HuH-7.5 (cell line): ENCODE measurements at places on chromosomes 3 and 15.

- DNase-seq = no peak
These were observed 327.3 kb downstream of the GBE1 start for GRCh38 chr3:81434161-81434560.

DNA sequence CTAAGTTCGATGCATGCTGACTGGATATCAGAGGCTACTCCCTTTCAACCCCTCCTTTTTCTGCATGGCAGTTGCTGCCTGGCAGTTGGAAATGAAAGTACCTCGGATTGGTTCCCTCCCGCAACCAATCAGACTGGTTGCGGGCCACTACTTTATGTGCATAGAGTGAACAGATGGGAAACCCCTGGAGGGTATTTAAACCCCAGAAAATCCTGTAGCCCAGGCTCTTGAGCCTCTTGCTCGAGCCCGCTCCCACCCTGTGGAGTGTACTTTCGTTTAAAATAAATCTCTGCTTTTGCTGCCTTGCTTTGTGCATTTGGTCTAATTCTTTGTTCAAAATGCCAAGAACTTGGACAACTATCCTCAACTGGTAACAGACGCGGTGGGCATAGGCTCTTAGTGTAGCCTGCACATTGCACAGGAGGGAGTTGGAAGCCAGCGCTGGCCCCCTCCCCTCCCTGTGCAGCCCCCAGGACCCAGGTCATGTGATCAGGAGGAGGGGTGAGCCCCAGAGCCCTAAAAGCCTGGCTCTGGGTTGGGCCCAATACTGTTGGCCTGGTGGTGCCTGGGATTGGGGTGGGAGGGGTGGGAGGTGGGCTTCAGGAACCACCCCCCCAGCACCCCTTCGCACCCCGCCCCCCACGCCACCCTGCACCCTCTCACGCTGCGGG, 26.8 kb downstream of the RHCG start:
- no peak for DNase-seq

GRCh38 chr3:127964053-127964452, 49.0 kb downstream of the KBTBD12 start:
- no peak for DNase-seq

DNA sequence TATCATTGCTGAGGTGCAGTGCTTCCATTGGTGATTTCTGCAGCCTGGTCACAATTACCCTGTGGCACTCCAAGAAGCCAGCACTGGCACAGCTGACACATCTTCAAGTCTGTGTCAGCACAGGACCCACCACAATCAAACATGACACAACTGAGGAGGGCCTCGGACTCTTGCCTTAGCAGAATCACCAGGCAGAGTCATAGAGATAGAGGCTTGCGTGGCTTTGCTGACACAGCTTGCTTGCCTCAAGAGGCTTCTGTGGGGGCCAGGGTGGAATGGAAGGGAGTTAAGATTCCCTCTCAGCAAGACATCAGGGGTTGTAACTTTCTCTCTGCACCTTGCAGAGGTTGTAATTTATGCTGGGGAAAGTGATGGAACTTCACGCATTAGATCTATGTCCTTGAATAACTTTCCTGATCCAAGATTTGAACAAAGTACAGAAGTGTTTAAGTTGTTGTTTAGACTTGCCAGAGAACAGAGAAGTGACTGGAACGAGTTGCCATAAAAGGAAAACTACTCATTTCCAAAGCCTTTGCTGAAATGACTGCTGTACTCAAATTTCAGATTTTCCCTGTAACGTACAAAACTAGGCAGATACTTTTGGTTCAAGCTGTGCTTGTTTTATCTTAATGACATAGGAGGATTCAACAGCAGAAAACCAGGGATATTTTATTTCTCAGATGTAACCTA, 170.7 kb downstream of the DIPK2A start:
- no peak for DNase-seq

GRCh38 chr3:81378552-81379293, 382.7 kb downstream of the GBE1 start:
- no peak for DNase-seq

DNA sequence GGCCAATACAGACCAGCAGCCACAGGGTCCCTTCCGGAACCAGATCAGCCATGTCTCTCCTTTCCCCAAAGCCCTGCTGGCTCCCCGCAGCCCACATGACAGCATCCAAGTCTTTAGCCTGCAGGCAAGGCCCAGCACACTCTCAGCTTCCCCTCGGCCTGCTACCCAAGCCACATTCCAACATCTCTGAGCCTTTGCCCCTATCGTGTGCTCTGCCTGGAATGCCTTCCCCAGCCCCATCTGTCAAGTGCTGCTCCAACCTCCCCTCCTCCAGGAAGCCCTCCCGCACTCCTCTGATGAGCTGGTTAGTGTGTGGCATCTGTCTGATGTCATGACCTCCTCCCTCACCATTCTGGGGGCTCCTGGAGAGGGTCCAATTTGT, 8.5 kb downstream of the PLXND1 start:
- DNase-seq = no peak

DNA sequence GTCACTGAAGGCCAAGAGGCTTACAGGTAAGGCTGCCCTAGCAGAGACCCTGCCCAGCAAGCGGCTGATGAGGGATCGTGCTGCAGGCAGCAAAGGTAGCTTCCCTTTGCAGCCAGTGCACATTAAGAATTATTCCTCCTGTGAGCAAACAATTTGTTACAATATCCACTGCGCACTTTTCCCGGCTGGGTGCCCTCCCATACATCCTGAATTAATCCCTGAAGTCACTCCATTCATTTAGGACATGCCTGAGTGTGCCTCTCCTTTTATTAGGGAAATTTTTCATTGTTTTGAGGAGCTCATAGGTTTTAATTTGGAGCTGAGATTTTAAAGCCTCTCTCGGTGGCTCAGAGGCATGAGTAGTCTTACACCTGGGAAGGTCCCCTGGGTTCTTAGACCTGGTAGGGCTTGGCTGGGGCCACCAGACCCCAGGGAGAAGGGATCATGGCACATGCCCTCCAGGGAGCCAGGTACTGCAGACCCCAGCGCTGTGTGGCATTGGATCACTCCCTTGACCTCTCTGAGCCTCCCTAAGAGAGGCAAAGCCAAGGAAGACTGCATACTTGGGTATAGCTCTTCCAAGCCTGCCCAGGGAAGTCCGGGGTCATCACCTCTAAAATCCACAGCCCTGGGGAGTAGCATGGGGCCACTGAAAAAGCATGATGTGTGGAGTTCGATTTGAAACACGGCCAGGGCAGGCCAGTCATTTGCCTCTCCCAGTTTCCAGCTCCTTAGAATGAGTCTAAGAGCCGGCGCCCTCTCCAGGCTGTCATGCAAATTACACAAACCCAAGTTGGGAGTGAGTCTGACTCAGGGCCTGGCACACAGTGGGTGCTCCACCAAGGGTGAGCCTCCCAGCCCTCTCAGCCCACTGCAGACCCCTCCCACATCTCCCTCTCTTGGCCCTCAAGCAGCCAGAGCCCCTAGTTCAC, 151.9 kb upstream of the LINGO1 start:
- DNase-seq = peak; percentile 67

DNA sequence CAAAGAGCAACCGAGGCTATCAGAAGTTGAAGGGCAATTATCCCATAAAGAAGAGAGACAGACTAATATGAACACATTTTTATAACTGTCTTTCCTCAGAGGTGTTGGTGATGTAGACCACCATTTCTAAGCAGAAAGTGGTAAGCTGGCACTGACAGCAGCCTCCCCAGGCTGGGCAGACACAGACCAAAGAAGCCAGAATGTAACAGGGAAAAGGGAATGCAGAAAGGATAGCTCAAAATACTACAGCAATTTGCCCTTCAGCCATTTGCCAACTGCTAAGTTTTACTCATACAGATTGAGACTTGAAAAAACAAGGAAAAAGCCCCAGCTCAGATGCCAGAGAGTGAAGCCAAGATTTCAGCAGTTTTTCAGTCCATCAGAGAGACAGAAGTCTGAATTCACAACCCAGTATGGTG, 73.5 kb upstream of the ABI3BP start:
- no peak for DNase-seq

- DNase-seq = no peak
These were observed 73.4 kb upstream of the TP63 start for GRCh38 chr3:189557824-189558223.

DNA sequence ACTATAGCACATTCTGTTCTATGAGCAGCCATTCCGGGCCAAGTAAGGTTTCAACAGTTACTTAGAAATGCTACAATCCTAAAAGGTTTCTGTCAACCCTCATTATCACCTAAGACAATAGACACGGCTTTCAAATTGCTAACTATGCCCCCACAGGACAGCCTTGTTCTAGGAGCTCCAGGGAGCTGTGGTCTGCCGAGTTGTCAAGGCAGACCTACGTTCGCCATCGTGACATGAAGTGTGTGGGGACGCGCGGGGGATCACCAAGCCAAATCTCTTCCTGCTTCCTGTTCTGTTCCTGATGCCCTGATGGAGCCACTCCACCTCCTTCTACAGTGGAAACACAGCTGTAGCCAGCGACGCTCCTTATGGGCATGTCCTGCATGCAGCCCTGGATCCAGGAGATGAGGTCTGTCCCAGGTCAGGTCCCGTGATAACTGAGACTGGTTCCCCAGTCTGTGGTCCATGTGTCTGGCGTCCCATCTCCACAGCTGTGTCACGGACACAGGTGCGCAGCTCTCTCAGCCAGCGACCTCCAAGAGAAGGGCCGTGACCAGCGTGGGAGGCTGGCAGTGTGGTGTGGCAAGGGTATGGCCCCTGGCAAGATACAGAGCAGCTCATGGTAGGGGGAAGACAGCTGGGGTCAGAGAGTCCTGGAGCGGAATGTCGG, 82.8 kb downstream of the PCSK6 start:
- no peak for DNase-seq

DNA sequence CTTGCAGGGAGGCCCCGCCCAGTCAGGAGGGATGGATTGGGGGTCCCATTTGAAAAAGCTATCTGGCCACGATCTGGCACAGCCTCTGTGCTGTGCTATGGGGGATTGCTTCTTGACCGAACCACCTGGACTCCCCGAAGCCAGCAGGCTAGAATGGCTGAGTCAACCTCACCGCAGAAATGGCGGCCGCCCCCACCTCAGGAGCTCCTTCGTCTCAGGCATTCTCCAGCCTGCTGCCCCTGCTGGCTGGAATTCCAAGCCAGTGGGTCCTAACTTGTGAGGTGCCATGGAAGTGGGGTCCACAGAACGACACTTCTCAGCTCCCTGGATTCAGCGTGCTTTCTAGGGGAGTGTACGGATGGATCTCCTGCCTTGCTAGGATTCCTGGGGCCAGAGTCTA, 180.5 kb upstream of the TRIM42 start:
- no peak for DNase-seq

DNA sequence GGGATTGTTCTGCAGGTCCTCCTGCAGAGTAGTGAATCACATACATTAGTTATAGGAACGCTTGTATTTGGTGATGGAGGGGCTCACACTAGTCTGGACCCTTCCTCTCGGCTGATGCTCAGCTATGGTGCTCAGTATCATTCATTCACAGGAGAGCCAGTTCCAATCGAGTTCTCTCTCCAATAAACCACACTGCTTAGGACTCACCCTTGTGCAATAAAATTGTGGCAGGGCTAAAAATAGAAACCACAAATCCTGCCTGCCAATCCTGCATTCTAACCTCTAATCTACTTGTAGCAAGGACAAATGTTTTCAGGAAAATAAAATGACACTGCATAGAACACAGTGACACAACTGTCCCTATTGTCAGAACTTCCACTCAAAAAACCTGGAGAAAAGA, 138.4 kb upstream of the TBL1XR1 start:
- no peak for DNase-seq

DNA sequence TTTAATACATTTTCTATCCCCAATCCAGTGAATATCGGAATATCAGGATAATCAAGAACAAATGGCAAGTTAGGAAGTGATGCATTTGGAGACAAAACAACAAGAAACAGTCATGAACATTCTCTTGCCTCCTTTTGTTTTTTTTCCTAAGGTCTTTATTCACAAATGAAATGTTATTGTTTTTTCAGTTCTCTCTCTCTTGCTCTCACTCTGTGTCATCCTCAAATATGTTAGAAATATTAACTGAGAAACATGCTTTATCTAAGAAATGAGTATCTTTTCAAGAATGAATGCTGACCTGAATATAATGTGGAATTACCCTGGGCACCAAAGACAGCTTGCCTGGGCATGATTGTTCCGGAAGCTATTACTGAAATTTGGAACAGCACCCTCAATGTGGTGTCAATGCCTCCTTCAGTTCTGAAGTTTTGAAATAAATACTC, 51.3 kb downstream of the RBMS3 start:
- DNase-seq = no peak
